ENCODE measurements at places on chromosomes 4 and X. TPM values are rescaled to one million over a fixed set of nuclear protein-coding genes. Genes with fewer than 3 reads are reported as not detected.
A peak's percentile ranks its signal among the peaks of the same experiment; 100 is the strongest.

- DNase-seq: no peak
Observed at GRCh38 chrX:36957425-36958328, 50.5 kb upstream of the FAM47C start.

- peak; percentile 71 for DNase-seq
Observed at GRCh38 chr4:177489471-177490246, 47.4 kb upstream of the AGA start.

GRCh38 chr4:79964400-79965211 lies 108.4 kb downstream of the ANTXR2 start:
- no peak for DNase-seq

DNA sequence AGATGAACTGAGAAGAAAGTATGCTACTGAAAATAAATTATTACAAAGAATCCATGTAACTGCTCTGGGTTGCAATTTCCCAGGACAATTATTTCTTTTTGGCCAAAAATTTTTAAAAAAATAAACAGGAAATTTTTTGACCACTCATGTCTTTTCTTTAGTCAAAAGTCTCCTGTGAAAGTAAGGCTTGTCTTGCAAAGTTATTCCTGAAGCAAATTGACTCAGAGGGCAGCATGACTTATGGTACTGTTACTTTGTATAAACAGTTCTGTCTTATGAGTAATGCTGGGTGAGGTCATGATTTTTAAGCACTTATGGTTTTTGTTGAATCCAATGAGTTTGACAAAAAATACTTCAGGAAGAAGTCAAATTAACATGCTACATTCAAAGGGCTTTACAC lies 292.8 kb upstream of the ARSJ start:
- peak; percentile 90 for DNase-seq

GRCh38 chr4:7137326-7138200 lies 54.8 kb upstream of the SORCS2 start:
- DNase-seq: no peak

The PGAM4 gene
- total RNA-seq: not detected

DNA sequence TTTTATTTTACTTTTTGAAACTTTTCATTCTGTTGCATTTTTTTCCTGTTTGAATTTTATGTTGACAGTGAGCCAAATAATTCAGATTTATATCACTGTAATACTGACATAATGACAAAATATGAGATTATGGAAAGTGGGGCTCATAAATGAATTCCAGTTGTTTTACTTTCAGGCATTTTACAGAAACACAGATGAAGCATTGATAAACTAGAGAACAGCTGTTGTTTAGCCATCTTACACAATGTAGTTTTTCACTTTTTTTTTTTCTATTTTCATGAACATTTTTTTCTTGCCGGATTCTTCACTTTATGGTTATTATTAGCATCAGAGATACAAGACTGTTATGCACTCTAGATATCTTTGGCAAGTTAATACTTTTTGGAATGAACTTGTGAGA lies 91.7 kb upstream of the PAQR3 start:
- no peak for DNase-seq

The KIT gene
- total RNA-seq: not detected

GRCh38 chr4:105470766-105471165 lies 3.1 kb downstream of the PPA2 start:
- DNase-seq: no peak

The PARM1 gene
- total RNA-seq: 0.33 TPM

The GPM6B gene
- 146 TPM for total RNA-seq

The KDR gene
- total RNA-seq: 0.49 TPM

The LCORL gene
- total RNA-seq: 11.3 TPM

The FOXR2 gene
- total RNA-seq: not detected

The RTL5 gene
- 1.8 TPM for total RNA-seq

DNA sequence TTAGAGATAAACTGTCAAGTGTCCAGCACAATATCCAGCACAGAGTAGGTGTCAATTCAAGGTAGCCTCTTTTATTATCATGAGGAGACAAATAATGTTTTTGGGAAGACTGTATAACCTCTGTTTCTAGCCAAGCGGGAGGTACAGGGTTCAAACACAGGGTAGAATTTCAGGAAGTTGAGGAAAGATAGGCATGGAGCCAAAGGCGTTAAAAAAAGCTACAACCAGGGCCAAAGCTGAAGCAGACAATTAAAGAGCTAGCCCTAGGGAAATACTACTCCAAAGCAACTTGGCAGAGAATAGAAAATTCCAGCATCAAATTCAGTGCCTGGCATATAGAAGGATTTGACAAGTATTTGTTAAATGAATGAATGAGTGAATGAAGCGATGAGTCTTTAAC lies 40.0 kb upstream of the CASK start:
- no peak for DNase-seq

The PNPLA4 gene
- 30.1 TPM for total RNA-seq

- no peak for DNase-seq
Observed at GRCh38 chr4:8739317-8739716, 132.3 kb downstream of the HMX1 start.

GRCh38 chr4:133156556-133156955 lies 7.5 kb downstream of the PCDH10 start:
- no peak for DNase-seq

GRCh38 chr4:91345632-91346031 lies 958.1 kb upstream of the GRID2 start:
- DNase-seq: no peak

- no peak for DNase-seq
Observed at GRCh38 chr4:17981063-17981462, 40.5 kb downstream of the LCORL start.

DNA sequence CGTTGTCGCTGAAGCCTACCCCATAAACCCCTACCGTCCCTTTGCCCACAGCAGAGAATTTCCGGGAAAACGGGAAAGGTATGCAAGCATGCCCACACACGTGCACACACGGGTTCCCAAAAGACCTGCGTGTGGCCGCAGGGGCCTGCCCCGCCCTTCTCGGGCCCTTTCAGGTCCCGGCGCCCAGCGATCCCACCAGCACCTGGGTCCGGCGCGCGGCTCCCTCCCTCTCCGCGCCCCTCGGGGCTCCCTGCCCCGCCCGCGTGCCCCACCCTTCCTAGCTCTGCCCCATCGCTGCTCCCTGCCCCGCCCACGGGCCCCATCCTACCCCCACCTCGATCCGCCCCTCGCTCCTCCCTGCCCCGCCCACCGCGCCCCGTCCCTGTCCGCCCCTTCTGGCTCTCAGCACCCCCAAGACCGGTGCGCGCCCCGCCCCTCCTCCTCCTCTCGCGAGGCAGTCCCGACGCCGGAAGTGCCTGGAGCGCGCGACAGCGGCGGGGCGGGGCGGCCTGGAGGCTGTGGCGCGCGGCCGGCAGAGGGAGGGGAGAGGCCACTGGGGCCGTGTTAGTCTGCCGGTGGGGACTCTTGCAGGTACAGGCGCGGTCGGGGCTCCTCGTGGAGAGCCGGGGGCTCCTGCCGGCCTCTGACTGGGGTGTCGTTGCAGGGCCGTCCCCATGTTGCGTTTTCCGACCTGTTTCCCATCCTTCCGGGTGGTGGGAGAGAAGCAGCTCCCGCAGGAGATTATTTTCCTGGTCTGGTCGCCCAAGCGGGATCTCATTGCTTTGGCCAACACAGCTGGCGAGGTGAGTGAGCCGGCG lies at the start of gene ANAPC4:
Gene ANAPC4, plus strand, starts transcription at position 510 of the 818 bp plus-strand sequence. Its CDS starts 165 bp downstream, at position 675.
- peak; percentile 91 for DNase-seq

The PRRG3 gene
- not detected for total RNA-seq

- DNase-seq: no peak
Observed at GRCh38 chrX:29143356-29143755, 556.1 kb downstream of the IL1RAPL1 start.

DNA sequence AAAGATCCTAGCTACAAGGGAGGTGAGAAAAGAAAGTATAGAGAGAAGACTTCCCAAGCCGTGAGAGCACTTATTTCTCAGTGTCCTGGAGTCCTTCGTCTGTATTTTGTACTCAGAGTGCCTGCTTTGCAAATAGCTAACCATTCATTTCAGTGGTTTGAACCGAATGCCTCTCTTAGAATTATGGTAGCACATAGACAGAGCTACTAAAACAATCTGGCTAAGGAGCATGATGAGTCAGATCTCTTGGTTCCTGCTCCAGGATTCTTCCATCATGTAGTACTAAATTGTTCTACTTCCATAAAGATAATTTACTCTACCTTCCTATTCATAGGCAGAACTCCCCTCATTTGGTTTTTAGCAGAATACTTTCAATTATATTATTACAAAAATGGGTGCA lies 946.6 kb downstream of the STIM2 start:
- no peak for DNase-seq

The HSPA4L gene
- total RNA-seq: 44.9 TPM

DNA sequence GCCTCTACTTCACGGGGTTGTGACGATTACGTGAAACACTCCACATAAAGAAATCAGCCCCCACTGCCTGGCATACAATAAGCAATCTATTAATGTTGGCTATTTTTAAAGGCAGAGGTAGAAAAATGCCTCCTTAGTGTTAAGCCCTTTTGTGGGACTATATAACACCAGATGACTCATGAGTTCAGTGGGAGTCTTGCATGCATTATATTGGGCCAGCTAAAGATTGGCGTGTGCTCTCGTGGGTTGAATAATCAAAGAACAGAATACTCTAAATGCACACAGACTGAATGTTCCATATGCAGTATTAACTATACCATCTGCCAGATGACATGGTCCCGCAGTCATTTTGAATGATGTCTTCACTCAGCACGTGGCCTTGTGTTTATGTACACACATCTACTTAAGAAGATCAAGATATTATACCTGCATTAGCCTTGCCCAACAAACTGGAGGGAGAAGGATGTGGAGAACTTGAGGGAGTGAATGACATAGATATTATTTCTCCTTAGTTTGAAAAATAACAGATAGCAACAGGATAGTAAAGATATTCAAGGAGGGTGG lies 85.0 kb upstream of the MYOZ2 start:
- DNase-seq: no peak

Measured in mammary epithelial cell (primary cell).